ENCODE measurements at places on chromosomes 6 and 20.

DNA sequence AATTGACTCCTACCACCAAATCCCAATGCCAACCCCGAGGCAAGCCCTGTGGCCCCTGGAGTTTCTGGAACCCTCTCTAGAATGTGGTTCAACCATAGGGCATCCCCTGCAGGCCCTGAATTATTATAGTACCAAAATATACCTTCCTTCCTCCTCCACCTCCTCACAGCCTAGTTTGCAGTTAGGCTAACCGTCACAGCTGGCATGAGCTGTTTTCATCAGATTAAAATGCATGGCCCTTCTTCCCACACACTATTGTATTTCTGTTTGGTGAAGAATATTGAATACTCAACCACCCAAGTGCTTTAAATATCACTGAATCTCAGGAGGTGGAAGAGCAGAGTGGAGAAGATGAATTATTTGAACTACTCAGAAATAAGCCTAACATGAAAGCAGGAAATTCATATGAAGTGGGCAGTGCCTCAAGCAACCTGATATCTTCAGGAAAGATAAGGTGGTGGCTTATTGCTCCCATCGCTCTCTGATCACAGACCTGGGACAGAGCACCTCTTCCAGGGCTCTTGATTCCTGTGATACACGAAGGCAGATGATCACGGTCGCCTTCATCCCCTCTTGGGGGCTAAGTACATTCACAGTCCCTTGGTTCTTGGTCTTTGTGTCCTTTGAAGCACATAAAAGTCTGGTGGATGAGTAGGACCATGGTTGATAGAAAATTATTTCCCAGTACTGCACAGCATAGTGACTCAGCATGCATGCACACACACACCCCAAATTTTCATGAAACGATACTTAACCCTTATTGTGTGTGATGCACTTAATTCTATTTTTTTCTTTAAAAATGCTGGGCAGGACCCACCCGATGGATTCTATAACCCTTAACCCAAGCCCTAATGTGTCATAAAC lies 90.9 kb downstream of the PSMG4 start:
- no peak for DNase-seq

DNA sequence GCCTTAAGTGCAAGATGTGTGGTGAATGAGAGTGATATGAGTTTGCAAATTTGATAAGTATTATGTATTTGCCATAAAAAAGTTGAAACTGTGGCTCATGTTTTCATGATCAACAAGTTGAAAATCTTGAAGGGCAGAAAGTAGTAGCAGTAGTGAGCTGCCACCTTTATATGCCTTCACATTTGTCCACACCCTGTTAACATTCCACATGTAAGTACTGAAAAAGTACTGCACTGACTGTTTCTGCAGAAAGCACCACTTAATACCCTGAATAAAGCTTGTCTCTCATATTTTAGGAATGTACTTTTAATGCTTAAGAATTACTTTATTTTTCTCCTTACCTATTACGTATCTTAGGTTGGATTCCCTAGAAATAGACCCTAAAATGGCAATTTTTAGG lies 45.9 kb downstream of the FLRT3 start:
- no peak for DNase-seq

- no peak for DNase-seq
Measured at GRCh38 chr20:24970030-24970553, 21.0 kb downstream of the CST7 start.

GRCh38 chr20:48326868-48327267 lies 500.9 kb downstream of the PREX1 start:
- DNase-seq = no peak

Measured in NCI-H2081 (cell line).